Astrocyte of the spinal cord (primary cell): ENCODE measurements at places on chromosomes 6 and 20.

GRCh38 chr6:71034563-71035345, 77.9 kb upstream of the B3GAT2 start:
- DNase-seq = no peak

GRCh38 chr6:75094614-75095200, 111.1 kb downstream of the COL12A1 start:
- peak; percentile 96 for DNase-seq

- DNase-seq = no peak
Measured at GRCh38 chr6:5061152-5061551, 24.0 kb upstream of the PPP1R3G start.

- no peak for DNase-seq
Measured at GRCh38 chr6:24584382-24584720, 61.6 kb downstream of the KIAA0319 start.

- peak; percentile 63 for DNase-seq
Measured at GRCh38 chr20:46027245-46027853, 1.7 kb upstream of the SLC12A5 start.

DNA sequence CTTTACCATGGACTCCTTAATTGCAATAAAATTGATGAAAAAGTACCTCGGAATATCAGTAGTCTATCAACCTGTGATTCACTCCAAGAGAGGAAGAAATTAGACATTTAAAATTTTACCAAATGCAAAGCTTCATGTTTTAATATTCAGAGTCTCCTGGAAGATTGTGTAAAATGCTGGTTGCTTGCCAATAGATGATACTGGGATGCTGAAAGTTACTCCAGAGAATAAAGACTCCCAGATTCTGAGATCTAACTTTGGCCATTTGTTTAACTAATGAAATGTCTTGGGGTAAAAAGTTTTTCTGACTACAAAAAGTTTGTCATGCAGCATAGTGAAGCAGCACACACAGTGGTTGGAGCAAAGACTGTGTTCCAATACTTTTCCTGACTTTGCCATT, 176.7 kb upstream of the RSPO3 start:
- no peak for DNase-seq

DNA sequence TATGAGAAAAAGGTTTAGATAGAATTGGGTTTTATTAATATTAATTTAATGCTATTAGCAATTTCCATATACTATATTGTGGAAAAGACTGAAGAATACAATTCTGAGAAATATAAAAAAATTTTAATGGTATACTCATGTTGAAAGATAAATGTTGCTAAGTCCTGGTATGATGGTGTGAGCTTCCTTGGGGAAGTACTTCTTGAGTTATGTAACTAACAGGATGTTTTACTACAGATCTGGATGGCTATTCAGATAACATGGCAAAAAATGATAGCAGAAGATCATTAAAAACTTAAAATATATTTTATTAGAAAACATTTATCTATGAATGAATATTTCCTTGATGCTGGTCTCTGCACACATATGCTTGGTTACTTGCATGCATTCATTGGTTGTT, 23.5 kb upstream of the CALHM6 start:
- DNase-seq = no peak

- no peak for DNase-seq
Measured at GRCh38 chr6:37175332-37176267, 5.6 kb downstream of the PIM1 start.

GRCh38 chr6:116157391-116157790, 31.5 kb upstream of the COL10A1 start:
- DNase-seq = no peak

GRCh38 chr6:84645000-84645399, 119.4 kb downstream of the TBX18 start:
- DNase-seq = peak; percentile 62

- no peak for DNase-seq
Measured at GRCh38 chr20:15931897-15932296, 641.4 kb downstream of the KIF16B start.

DNA sequence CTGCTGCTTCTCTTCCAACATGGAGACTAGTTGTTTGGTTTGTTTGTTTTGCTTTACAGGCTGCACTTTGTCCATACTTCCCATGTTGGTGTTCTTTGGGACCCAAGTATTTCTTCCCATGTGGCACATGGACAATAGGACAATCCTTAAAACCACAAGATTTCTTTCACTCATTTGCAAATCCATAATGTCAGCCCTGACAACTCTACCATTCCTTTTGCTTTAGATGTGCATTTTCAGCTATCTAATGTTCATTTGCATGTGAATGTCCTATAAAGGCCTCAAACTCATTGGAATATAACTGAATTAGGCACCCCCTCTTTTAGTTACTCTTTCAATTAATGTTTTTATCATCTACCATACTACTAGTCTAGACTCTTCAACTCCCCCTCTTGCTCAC, 16.7 kb downstream of the THEMIS start:
- no peak for DNase-seq

GRCh38 chr6:32941214-32941768, 463 bp upstream of the HLA-DMB start:
- DNase-seq = no peak

DNA sequence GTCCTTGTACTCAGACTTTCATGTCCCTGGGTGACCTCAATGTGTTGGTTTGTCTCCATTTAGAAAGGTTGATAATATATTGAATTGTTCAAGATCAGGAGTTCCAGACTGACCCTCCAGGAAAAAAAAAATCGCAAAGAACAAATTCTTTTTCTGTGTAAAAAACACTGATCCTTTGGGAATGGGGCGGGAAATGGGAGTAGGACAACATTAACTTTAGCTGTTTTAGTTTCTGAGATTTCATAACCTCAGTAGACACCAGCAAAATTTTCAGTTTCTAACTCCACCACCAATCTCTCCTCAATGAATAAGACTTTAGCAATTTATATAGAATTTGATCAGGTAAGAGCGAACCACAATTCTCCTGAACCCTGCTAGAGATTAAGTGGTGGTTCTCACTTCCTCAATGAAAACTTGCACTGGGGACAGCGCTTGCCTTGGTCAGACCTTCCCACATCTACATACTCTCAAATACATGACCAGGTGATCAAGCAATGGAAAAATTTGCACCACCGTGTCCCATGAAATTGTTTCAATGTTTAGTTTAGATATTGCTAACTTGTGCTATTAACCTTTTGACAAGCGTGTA, 231.2 kb upstream of the PLN start:
- DNase-seq = no peak

DNA sequence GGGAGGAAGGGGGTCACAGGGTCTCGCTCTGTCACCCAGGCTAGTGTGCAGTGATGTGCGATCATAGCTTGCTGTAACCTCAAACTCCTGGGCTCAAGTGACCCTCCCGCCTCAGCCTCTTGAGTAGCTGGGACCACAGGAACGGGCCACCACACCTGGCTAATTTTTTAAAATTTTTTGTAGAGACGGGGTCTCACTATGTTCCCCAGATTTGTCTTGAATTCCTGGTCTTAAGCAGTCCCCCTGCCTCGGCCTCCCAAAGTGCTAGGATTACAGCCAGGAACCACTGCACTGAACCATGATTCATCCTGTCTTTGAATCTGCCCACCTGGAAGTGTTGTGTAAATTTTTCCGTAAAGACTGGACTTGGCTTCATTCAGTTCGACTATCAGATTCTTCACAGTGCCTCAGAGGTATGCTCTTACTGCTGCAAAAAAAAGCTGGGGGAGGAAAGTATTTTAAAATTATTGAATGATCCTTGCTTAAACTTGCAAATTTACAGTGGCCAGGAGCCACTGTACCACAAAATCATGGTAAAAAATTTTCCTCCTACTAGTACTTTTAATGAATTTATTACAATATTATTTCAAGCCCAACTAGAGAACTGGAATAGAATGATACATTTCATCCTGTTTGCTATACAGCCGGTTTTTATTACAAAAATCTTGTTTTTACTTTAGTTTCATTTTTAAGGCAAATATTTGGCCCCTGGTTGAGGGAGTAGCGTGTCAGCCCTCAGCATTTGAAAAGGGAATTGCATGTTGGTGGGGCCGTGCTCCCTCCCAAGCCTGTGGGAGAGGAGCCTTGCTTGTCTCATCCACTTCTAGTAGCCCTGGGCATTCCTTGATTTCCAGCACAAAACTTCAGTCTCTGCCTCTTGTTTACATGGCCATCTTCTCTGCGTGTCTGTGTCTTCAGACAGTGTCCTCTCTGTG, 202.5 kb upstream of the SGK1 start:
- peak; percentile 52 for DNase-seq

- DNase-seq = no peak
Measured at GRCh38 chr6:137759624-137760023, 107.4 kb upstream of the TNFAIP3 start.

- peak; percentile 58 for DNase-seq
Measured at GRCh38 chr20:48760403-48760983, 67.3 kb downstream of the PREX1 start.

DNA sequence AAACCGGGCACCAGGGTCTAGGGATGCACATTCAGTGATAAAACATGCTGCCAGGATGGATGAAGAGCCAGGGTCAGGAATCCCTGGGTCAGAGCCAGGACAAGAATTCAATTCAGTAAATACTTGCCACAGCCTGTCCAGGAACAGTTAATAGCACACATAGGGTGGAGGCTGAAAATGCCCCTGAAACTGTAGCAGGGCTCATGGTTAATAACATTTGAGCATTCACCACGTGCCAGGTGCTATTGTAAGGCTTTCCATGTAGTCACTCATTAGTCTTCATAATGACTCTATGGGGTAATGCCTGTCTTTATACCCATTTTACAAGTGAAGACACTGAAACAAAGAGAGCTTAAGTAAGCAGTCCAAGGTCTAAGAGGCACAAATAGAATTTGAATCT, 296.3 kb downstream of the LRFN2 start:
- no peak for DNase-seq

DNA sequence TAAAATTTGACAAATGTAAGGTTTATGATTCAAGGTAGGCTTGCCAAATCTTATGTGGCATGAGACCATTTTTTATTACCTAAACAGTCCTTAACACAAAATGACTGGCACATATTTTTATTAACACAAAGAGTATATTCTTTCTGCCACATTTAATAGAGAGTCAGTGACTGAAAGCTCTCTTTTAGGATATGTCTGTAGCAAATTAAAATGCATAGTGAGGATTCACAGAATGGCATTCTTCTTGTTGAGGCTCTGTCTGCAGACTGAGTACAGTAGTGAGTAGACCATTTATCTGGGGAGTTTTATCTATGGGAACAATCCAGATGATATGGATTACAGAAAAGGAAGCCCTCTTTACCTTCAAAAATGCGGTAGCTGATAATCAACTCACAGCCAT, 56.5 kb downstream of the HAO1 start:
- no peak for DNase-seq

DNA sequence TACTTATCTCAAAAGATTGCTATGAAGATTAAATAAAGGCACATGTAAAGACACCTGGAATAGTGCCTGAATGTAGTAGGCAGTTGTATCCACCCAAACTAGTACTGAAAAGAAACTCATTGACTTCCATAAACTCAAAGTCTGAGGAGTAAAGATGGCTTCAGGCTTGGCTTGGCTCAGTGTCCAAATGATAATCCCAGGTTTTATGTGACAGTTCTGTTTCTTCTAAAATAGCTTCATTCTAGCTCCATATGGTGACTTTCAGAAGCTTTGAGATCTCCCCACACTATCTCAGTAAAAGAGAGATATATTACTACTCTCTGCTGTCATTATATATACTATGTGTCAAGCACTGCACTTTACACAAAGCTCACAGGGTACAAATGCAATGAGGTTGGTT, 121.3 kb downstream of the DOK5 start:
- no peak for DNase-seq

DNA sequence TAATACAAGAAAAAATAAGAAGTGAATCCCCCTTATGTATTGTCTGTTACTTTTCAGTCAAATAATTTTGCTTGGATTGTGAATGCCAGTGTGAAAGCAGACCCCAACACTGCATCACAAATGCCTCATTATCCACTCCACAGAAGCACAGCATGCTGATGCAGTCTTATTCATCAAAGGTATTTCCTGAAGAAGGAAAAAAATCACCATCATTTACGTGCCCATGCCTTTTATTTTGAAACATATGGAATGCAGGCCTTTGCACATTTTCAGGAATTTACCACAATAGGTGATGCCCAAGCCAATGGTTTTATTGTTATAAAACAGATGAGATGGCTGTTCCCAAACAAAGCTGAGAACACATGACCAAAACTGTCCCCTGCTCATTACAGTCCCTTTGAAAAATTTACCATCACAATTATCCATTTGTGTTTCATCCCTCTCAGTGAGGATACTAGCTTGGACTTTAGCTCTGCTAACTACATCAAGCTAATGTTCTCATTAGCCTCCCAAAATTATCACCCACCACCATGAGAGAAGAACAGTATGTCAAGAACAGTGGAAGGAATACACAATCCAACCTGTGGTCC, 180.6 kb upstream of the HTR1E start:
- DNase-seq = no peak

- no peak for DNase-seq
Measured at GRCh38 chr6:16767765-16768476, 6.7 kb upstream of the ATXN1 start.

DNA sequence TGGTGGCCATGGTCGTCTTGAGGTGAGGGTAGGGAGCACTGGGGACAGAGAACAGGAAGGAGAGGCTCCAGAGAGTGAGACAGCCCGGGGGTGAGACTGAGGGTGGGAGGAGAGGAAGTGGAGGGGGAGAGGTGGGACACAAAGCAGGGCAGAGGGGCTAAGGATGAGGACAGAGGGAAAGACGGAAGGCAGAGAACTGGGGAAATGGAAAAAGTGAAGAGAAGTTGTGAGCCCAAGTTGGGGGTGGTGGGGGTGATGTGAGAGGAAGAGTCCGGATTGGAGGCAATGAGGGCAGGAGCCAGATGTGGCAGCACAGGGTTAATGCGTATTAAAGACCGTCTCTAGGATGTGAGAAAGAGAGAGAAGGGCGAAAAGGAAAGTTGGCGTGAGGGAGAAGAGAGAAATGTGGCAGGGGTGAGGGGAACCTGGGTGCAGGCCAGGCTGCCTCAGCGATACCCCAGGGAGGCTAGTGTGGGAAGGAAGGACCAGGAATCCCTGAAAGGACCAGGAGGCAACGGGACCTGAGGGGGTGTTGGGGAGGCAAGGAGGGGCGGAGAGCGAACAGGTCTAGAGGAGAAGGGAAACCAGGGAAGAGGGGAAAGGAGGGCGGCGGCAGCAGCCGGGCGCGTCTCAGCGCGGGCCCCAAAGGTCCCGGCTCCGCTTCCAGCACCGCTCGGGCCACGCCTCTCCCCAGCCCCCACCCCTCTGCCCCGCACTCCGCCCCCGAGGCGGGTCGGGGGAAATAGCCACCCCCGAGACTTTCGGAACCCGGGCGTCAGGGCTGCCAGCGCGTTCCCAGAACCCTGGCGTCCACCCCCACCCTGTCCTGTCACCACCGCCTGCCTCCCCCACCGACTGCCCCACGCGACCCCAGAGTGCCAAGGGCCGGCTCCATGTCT, at the start of gene PPP1R18:
Gene PPP1R18, minus strand, starts transcription at position 637 of the 899 bp plus-strand sequence. Its CDS starts 627 bp downstream, at position 10.
- DNase-seq = no peak
